ENCODE measurements at places on chromosomes 5 and 9.
A peak's percentile ranks its signal among the peaks of the same experiment; 100 is the strongest.

- no peak for DNase-seq
These were observed 4.5 kb downstream of the DUSP1 start for GRCh38 chr5:172766287-172767108.

- no peak for DNase-seq
These were observed 7.3 kb downstream of the GBA2 start for GRCh38 chr9:35741740-35742139.

DNA sequence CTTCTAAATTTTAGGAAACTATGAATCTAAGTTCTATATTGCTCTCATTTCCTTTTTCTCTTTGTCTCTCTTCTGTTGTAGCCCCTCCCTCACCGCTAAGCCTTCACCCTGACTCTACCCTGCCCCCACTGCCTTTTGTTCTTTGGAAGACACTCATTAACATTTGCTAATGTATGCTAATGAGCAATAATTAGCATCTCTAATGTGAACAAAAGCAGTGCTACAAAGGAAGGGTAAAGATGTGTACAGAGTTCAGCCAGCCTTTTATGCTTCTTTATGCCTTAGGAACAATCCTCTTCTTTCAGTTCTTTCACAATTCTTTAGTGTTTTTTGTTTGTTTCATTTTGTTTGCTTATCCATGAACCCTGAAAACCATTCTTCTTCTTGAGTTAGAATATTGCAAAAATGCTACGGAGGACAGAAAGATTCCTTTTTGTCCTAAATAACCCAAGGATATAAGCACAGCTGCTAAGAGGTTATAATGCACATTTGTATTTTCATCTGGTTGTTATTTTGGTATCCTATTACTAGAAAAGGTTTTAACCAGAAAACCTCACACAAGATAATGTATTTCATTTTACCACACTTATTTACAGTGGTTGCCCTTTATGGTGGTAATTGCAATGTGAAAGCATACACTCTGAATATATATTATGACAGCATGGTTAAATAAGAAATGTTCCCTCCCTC is 159.3 kb downstream of the TMC1 start:
- no peak for DNase-seq

- DNase-seq = no peak
These were observed 22.0 kb downstream of the SLC36A1 start for GRCh38 chr5:151469386-151469785.

GRCh38 chr9:113787871-113788270 is 88.2 kb upstream of the ZNF618 start:
- no peak for DNase-seq

DNA sequence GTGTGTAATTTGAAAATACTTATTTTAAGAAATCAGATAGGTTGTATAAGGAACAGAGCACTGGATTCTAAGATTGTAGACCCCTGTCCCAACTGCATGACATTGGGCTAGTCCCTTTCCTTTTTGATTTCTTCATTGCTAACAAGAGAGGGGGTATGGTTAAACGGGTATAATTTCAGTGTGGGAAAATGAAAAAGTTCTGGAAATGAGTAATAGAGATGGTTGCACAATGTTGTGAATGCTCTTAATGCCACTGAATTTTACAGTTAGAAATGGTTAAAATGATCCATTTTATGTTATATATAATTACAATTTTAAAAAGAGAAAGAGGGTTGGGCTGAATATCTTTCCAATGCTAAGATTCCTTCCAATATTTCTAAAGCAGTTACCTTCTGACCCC is 103.3 kb upstream of the LHFPL2 start:
- DNase-seq = no peak

- no peak for DNase-seq
These were observed 175.2 kb upstream of the DAP start for GRCh38 chr5:10936081-10936855.

- no peak for DNase-seq
These were observed 20.2 kb upstream of the WHRN start for GRCh38 chr9:114525513-114525912.

DNA sequence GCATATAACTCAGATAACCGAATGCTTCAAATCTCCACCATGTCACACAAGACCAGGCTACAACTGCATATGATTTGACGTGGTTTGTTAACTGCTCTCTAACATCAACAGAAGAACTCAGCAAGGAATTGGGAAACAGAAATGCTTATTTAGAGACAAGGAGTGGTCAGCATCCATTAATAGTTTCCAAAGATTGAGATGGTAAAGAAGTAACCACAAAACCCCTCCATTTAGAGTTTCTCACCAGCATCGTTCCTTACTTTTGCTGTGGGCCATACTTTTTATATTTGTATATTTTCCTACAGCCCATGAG is 25.2 kb downstream of the DPYSL3 start:
- DNase-seq = no peak

DNA sequence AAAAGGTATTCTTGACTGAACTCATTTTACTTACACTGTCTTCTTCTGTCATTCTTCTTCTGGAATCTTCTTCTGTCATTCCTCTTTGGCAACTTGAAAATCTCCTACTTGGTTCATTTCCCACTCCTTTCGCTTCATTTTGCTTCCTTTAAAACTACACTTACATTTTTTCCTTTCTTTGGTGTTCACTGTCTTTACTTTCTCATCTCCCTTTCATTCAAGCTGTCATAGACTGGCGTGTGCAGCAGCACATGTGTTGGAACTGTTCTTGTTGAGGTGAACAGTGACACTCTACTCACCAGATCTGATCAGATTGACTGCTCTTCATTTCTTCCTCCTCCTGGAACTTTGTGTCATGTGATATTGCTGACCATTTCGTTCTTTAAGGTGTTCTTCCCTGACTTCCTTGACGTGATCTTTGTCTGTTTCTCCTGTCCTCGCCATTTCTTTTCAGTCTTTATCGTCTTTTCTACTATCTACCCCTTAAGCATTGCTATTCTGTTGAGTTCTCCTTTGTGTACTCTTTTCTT is 6.4 kb downstream of the DNAJC25 start:
- DNase-seq = no peak

- DNase-seq = no peak
These were observed 201.3 kb downstream of the ALDH1A1 start for GRCh38 chr9:72751541-72751940.

DNA sequence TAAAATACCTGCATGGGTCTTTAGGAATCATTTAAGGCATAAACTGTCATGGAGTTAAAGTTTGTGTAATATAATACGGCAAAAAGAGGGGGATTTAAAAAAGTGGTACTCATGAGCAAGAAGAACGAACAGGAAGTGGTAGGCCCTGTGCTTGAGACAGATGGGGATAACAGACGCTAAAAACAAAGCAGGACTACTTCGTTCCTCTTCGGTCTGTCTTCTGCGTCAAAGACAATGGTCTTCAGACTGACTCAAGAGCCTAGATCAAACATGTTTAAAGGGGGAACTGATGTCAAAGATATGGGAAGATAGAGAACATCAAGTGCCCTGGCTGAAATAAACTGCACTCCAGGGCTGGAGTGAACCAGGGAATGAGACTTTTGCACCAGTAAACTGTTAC is 59.8 kb upstream of the RFX3 start:
- no peak for DNase-seq

DNA sequence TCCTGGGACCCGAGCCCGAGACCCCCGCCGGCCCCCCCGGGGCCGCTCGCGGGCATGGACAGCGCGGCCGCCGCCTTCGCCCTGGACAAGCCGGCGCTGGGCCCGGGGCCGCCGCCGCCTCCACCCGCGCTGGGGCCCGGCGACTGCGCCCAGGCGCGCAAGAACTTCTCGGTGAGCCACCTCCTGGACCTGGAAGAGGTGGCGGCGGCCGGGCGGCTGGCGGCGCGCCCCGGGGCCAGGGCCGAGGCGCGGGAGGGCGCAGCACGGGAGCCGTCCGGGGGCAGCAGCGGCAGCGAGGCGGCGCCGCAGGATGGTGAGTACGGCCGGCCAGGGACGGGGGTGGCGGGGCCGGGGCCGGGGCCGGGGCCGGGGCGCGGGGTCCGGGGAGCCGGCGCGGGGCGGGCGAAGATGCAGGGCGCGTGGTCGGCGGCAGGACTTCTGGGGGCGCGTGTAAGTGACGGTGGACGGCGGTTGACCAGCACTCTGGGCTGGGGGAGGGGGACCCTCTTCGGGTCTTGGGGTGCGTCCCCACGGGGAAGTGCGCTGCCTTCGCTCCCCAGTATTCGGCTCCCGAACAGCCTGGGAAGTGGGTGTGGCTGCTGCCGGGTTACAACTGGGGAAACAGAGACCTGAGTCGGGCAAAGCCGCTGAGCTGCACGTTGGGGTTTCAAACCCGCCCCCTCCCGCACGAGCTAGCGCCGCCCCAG is 520 bp downstream of the PRRX2 start:
- no peak for DNase-seq

DNA sequence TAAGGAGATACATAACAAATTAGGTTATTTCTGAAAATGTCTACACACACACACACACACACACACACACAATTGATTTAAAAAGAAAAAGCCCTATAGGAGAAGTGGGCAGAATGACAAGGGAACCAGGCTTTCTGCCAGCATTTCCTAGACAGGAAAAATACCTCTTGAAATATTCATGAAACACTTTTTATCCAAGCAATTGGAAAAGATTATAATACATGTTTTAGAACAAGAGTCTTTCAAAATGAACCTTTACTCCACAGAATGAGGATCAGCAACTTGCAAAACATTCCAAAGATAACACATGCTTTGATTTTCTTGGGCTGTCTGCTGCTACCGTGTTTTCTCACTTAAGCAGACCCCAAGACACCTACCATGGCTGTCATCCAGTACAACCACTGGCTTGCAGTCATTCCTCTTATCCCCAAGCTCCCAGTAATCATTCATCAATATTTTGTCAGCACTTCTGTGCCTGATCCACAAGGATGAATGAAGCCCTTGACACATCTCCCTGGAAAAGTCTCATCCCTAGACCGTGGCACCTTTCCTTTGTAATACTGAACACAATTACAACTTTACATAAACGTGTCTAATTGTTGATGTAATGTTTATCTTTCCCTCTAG is 717.1 kb upstream of the ZNF608 start:
- no peak for DNase-seq

DNA sequence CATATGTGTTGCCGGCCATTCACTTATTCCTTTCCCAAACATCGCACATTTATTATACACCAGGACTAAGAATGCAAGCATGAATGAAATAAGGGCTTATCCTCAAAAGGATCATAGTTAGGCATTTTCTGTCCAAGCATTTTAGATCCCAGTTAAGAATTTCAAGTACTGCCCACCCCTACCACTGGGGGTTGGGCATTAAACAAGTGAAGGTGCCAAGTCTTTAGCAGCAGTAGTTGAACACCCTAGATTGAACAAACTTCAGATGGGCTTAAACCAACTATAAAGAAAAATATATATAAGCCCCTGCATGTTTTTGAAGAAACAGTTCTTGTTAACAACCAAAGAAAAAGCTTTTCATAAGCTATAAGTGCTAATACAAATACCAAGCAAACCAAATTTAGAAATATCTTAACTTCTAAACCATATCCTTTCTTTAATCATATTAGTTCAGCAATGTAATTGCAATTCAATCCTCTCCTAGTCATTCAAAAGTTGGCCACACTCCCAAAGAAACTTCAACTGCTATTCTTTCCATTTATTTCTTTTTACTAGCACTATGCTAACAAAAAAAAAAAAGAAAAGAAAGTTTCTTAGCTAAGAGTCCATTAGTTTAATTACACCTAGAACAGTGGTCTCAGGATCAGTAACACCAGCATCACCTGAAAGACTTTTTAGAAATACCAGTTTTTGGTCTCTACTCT is 149.8 kb downstream of the MLLT3 start:
- no peak for DNase-seq

DNA sequence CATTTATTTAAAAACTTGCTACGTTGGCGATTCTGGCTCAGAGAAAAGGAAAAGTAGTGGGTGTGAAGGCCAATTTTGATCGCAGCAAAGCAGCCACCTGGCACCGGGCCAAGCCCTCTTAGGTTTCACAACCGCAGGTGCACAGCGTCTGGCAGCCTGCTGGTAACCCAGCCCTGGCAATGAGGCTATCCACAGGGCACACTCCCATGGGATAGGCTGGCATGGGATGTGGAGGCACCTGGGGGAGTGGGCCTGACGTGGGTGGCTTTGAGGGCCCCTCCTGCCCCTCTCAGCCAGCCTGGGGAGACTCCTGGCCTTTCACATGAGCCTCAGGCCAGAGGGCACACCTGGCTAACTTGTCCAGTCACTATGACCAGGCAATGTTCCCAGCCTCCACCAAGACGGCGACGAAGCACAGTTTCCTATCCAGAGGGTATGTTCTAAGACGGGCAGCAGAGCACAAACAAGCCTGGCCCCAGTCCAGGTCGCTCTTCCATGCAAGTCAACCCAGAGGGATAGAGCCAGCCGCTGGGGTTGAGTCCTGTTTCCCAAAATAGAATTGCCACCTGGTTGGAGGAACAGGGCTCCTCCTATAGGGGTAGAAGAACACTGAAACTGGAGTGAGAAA is 19.0 kb downstream of the CMBL start:
- no peak for DNase-seq

GRCh38 chr5:135743181-135743580 is 91.3 kb upstream of the SLC25A48 start:
- no peak for DNase-seq

- DNase-seq = peak; percentile 56
These were observed 99.3 kb upstream of the NIPBL start for GRCh38 chr5:36777105-36777757.

GRCh38 chr5:150134198-150134588 is 21.5 kb downstream of the PDGFRB start:
- no peak for DNase-seq

- DNase-seq = no peak
These were observed 103.9 kb downstream of the FRMD3 start for GRCh38 chr9:83434254-83434653.

DNA sequence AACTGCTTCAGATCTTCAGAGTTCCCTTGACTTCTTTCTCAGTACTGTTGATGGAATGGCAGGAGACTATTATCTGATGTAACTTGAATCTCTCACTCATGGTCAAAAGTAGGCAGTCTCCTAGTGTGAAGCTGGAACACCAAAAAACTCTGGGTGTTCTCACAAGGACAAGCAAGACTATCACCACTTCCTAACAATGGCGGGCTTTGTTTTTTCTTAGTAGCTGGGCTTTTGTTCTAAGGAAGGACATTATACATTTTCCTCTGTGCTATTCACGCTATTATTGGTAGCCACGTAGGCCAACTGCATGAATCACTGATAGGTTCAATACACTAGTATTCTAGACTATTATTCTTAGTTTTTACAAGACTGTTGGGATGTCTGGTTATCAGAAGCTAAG is 67.7 kb upstream of the ATG10 start:
- DNase-seq = no peak

GRCh38 chr5:55226027-55226933 is 835 bp downstream of the MCIDAS start:
- peak; percentile 72 for DNase-seq

DNA sequence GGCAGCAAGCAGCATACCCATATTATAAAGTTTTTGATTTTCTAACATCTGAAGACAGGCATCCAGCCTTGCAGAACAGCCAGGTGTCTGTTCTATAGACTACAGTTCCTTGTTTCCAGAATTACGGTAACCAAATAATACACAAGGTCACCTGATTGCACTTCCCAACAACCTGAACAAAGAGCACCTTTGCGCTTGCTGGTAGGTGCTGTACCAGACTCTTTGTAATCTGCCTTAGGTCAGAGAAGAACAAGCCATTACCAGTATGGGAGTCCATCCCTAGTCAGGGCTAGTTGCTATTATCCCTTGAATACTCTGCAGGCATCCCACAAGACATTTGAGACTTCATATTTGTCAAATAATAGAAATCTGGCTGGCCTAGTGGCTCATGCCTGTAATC is 256.2 kb downstream of the ARRDC3 start:
- no peak for DNase-seq

Measured in endothelial cell (in vitro differentiated cells).